LoVo (cell line): ENCODE measurements at places on chromosomes 7 and 10.

DNA sequence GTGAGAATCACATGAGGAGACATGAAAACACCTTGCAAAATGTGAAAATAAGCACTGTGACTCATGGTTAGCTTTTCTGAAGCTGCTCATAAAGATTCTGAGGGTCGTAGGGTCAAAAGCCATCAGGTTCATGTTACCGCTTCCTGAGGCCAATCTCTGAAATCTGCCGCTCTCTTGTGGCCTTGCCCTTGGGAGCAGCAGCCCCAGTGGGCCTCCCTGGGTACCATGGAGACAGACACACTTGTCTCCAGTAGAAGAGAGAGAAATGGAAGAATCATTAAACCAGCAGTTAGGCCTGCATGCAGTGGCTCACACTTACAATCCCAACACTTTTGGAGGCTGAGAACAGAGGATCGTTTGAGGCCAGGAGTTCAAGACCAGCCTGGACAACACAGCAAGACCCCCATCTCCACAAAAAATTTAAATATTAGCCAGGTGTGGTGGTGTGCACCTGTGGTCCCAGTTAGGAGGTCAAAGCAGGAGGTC lies 42.8 kb downstream of the NIPSNAP2 start:
- no peak for DNase-seq

DNA sequence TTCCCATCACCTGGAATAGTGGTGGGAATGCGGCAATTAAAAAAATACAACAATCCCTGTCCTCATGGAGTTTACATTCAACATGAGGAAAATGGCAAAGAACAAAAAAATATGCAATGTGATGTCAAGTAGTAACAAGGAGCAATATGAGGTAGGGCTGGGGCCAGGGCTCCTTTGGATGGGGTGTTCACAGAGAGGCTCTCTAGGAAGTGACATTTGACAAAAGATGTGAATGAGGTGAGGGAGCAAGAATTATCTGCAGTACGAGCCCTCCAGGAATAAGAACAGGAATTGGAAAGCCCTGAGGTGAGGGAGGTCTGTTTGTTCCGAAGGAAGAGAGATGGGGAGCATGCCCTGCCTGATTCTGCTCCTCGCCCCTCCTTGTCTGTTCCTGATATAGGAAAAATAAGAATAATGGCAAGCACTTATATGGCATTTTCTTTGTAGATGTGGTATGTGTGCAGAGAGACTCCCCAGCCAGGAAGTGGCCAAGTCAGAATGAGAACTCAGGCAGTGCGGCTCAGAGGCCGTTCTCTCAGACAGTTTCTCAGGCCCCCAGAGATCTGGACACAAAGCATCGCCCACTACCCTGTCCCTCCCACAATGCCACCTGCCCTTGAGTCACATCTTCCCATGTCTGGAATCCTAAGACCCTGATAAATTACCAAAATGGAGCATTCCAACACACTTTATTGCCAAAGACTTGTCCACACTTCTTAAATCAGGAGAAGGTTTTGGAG lies 105.6 kb downstream of the APBB1IP start:
- DNase-seq = no peak

DNA sequence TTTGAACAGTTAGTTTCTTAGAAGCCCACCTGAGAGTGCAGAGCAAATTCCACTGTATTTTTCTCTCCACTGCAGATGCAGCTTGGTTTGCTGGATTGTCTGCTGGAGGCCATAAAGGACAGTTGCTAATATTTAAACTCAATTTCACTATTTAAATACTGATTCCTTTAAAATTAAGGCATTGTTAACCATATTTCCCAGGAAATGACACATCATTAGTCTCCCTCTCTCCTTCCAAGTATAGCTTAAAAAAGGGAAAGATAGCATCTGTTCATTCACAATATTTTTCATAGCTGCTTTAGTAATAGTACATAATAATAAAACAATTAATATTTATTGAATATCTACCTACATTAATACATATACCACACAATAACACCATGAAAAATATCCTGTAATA lies 252.9 kb downstream of the HGF start:
- no peak for DNase-seq

DNA sequence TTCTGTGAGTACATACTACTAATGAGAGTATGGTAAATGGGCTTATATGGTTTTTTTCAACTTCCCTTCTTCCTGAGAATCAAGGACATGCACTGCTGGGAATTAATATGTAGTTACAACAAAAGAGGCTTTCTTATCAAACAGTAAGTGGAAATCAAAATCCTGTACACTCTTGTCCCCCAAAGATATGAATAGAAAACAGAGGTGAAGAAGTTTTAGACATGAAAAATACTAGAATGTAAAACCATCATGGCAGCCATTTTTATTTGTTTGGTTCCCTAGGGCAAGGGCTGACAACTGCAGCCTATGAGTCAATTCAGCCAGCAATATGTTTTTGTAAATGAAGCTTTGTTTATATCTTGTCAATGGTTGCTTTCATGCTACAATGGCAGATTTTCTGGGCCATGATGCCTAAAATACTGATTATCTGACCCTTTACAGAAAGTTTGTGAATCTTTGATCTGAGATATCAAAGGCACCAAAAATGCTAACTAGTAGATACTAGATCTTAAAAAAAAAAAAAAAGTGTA lies 422.4 kb downstream of the PARD3 start:
- DNase-seq = no peak

DNA sequence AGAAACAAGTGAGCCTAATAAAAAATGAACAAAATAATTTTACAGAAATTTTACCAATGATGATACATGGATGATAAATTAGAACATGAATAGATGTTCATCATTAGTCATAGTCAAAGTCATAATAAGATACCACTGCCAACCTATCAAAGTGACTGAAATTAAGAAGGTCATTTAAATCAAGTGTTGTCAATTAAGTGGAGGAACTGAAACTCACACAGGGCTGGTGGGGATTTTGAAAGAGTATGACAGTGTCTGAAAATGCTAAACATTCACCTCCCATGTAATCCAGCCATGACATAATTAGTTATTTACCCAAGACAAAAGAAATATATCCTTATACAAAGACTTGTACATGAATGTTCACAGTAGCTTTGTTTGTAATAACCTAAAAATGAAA lies 57.1 kb upstream of the DYNC1I1 start:
- DNase-seq = no peak
